ENCODE measurements at places on chromosomes 16 and 17.

DNA sequence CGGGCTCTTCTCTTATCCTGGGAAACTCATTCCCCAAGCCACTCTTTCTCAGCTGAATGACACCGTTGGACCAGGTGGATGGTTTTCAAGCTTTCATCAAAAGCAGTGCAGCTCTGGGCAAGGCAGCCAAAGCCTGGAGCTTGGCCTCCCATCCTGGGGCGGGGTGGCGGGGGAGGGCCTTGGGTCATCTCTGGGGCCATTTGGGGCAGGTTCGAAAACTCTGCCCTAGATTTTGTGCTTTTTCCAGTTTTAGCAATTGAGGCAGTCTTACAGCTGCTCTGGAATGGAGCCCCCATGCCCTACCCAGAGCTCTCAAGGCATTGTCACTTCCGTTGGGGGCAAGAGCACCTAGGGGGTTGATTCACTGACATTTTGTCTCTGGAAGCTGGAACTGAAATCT lies 9.1 kb downstream of the MPRIP start:
- DNase-seq, result no peak

GRCh38 chr17:22286337-22287041 lies 594.2 kb downstream of the KCNJ18 start:
- DNase-seq, result no peak

GRCh38 chr17:20823905-20824304 lies 218.9 kb downstream of the USP22 start:
- DNase-seq, result no peak

GRCh38 chr16:89721546-89722391 lies 432 bp downstream of the ZNF276 start:
- peak; percentile 78 for DNase-seq

GRCh38 chr16:58031016-58031800 lies 5.7 kb downstream of the MMP15 start:
- DNase-seq, result no peak

- DNase-seq, result no peak
These were observed 15.0 kb downstream of the ZNF232 start for GRCh38 chr17:5096731-5097100.

DNA sequence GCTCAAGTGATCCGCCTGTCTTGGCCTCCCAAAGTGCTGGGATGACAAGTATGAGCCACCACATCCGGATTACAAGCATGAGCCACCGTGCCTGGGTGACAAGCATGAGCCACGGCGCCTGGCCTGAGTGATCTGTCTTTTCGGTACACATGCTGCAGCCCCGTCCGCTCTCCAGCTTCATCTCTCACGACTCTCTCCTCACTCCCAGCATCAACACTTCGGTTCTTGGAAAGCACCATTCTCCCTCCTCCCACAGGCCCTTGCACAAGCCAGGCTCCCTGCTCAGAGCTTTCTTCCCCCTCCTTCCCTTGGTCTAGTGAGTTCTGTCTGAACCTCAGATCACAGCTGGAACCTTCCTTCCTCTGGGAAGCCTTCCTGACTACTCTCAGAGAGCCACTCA lies 6.5 kb upstream of the NCBP3 start:
- no peak for DNase-seq

- DNase-seq, result no peak
These were observed 11.6 kb downstream of the LRRC3C start for GRCh38 chr17:39939106-39939505.

DNA sequence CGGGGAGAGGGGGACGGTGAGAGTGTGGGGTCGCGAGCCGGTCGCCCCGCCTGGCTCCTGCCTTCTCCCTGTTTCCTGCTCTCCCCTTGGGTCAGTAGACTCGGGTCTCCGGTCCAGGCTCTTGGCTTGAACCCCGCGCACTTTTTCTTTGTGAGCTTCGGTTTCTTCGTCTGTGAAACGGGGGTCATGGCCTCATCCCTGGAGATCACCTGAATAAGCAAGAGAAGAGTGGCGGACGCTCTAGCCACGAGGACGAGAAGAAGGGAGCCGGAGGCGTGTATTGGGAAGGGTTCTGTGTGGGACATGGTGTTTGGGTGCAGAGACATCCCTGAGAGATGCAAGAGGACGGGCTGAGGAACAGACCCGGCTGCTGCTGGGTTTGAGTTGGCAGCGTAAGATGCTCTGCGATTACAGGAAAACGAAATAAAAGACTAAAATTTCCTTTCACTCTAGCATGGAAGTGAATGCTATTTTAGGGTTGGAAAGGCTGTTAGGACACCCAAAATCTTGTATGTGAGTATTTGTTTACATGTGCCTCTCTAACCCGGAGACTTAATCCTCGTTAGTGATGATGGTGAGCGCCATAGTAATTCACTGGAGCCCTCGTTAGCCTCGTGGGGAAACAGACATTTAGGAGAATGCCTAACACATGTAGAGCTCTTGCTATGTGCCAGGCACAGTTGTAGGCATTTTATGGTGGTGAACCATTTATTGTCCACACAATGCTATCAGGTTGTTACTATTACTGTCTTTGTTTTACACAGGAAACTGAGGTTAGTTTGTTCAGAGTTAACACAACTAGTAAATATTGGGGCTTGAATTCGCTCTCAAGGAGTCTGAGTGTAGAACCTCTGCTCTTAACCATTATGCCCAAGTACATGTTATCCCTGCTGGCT lies 646 bp downstream of the KIF22 start:
- DNase-seq, result no peak

- DNase-seq, result no peak
These were observed 15.8 kb downstream of the TMEM98 start for GRCh38 chr17:32943647-32944191.

GRCh38 chr16:56281249-56281805 lies 90.0 kb downstream of the GNAO1 start:
- no peak for DNase-seq

GRCh38 chr17:81118308-81119221 lies 46.7 kb upstream of the PVALEF start:
- DNase-seq, result no peak

- peak; percentile 11 for DNase-seq
These were observed 6.2 kb upstream of the CRYBA1 start for GRCh38 chr17:29240477-29240876.

GRCh38 chr16:57774705-57775285 lies 27.5 kb downstream of the KIFC3 start:
- no peak for DNase-seq

GRCh38 chr17:44359458-44360143 lies 4.1 kb downstream of the FAM171A2 start:
- no peak for DNase-seq

GRCh38 chr17:18950944-18951905 lies 740 bp upstream of the SLC5A10 start:
- no peak for DNase-seq

DNA sequence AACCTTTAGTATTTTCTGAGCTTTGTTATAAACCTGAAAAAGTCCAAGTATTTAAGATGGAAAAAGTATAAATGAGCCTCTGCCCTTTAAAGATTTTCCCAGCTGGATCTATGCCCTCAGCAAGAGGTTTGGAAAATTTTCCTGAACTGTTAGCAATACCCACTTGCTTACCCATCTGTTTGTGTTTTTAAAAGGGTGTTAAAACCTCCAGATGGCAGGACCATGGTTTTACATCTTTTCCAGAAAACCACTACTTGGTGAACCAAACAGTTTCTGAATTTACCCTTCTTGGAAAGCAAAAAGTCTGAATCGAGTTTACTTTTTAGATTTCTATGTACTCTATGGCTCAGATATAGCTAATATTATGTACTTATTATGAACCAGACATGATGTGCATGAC lies 719 bp downstream of the PMFBP1 start:
- DNase-seq, result no peak

- peak; percentile 80 for DNase-seq
These were observed 46.3 kb downstream of the METRNL start for GRCh38 chr17:83125515-83126274.

- DNase-seq, result peak; percentile 73
These were observed 66.6 kb downstream of the SIAH1 start for GRCh38 chr16:48318630-48319029.

GRCh38 chr16:22284637-22285036 lies 12.6 kb upstream of the POLR3E start:
- no peak for DNase-seq

DNA sequence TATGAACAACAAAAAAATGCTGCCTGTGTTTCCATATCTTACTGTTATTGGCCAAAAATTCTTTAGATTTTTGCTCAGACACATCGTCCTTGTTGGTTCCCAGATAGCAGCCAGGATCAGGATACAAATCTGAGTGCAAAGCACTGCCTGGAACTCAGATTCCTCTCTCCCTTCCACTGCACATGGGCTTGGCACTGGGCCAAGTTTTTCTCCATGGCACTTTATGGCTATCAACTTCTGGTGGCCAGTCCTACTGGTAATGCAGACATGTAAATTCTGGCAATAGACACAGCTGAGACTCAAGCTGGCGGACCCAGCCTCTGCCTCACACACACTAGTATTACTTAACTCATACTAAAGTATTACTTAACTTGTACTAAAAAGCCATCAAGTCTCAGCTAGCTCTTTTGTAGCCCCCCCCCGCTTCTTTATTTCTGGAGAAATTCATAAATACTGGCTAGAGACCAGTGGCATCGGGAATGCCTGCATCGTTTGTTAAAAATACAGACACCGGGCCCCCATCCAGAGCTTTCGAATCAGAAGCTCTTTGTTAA lies 181.2 kb upstream of the COX10 start:
- DNase-seq, result peak; percentile 15

DNA sequence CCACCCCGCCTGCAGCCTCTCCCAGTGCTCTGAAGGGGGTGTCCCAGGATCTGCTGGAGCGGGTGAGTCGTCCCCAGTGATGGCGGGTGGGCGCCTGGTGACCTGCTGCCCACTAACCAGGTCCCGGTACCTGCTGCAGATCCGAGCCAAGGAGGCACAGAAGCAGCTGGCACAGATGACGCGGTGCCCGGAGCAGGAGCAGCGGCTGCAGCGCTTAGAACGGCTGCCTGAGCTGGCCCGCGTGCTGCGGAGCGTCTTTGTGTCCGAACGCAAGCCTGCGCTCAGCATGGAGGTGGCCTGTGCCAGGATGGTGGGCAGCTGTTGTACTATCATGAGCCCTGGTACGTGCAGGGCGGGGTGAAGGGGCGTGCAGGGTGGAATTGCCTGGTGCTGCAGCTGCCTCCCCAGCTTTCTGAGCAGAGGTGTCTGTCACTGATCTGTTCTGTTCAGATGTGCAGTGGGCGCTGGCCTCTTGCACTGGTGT lies 3.6 kb downstream of the CDT1 start:
- no peak for DNase-seq

DNA sequence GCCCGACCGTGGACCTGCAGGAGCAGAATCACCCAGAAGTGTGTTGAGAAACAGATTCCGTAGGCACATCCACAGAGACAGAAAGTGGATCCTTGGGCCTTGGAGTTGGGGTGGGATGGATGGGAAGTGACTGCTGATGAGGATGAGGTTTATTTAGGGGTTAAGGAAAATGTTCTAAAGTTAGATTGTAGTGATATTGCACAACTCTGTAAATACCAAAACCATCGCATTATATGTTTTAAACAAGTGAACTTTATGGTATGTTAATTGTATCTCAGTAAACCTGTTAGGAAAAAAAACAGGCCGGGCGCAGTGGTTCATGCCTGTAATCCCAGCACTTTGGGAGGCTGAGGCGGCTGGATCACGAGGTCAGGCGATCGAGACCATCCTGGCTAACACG lies 3.6 kb downstream of the ENDOV start:
- no peak for DNase-seq

DNA sequence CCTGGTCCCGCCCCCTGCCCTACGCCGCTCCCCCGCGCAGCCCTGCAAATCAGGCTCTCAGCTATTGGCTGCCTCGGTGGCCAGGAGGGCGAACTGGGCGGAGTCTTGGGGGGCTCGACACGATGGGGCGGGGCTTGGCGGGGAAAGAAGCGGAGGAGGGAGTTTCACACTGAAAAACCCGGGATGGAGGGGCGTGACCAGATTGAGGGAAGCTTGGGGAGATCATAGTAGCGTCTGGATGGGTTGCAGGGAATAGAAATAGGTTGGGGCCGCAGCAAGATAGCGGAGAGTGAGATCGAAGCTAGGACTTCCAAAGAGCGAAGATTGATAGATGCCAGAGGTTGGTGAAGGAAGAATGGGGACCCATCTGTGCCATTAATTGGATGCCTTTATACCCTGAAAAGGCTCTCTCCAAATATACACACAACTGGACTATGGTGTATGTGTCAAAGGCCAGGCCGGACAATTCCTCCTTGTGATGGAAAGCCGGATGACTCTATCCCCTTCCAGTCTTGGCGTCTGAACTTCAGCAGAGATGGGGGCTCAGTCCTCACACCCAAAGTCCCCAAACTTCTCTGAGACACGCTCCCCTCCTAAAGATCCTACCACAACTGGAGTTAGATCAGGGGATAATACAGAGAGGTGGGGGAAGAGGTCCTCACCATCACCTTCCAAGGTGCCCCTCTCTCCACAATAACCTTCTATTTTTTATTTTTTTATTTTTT lies 376 bp upstream of the STAC2 start:
- DNase-seq, result peak; percentile 73

GRCh38 chr16:84132527-84133285 lies 12.3 kb downstream of the HSDL1 start:
- DNase-seq, result no peak

- peak; percentile 62 for DNase-seq
These were observed 6.7 kb upstream of the SLC25A39 start for GRCh38 chr17:44331249-44331760.

DNA sequence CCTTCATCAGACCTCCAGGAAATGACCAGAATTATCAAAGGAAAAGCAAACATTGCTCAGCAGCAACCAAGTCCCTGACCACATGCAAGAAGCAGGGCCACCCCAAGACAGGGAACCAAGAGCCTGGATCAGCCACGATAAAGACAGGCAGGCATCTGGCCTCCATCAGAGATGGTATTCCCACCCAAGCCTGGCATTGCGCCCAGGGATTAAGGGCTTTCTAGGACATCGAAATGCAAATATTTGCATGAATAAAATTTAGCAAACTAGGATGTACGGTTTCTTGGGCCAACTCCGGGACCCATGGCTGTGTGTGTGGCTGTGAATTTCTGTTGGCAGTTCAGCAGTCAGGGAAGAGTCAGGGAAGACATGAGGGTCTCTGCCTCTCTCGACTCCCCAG lies 241.4 kb upstream of the DYNLRB2 start:
- no peak for DNase-seq

DNA sequence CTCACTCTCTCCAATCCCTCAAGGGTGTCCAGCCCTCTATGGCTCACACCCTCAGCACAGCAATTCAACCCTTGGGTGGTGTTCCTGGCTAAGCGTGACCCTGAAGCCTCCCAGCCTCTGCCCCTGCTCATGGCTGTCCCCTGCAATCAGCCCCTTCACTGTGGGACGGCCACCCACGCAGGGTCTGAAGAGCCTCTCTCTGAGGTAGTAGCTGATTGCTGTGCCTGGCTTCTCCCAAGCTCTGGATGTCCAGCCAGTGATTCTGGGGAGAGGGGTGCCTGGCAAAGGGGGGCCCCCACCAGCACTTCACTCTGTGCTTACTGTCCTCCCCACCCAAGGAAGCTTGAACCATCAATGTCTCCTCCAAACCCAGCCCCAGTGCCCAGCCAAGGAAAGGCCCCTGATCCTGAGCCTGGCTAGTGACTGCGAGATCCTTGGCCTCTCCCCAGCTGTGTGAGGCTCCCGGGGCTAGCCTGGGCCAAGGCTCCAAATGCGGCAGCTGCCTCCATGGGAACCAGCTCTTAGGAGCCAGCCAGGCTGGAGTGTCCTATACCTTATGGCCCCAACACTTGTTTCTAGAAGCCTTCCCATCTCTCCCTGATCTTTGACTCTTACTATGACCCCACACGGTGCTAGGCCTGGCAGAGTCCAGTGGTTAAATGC lies 9.9 kb downstream of the MTSS2 start:
- DNase-seq, result no peak

GRCh38 chr16:84692451-84693214 lies 7.2 kb upstream of the USP10 start:
- no peak for DNase-seq
